ENCODE measurements at places on chromosomes 4 and X. TPM values are rescaled to one million over a fixed set of nuclear protein-coding genes. Genes with fewer than 3 reads are reported as not detected.

The TBC1D9 gene
- 10.9 TPM for total RNA-seq

The HTR2C gene
- total RNA-seq: not detected

GRCh38 chrX:44314259-44314734 is 29.2 kb downstream of the EFHC2 start:
- H3K4me3 ChIP-seq: no peak overlapping the region
- DNase-seq: no peak
- H3K4me1 ChIP-seq: no peaks in the 10 kb centered on the region
- H3K27me3 ChIP-seq: no peaks in the 10 kb centered on the region
- peak overlapping the region; percentile 51 for H3K27ac ChIP-seq

DNA sequence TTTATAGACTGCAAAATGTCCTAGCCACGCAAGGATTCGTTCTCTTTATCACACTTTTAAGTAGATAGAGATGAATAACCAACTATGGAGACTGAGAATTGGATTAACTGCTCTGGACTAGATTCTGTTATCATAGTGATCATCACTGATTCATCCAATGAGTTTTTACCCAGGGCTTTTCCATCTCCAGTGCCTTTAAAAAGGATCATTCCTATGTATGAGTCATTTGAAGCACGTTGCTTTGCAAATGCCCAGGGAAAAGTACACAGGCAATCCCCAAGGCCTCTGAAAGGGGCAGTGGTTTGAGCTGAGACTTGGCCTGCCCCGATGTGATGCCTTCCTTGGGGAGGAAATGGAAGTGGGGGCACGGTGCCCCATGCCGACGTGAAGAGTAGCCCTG is 122.7 kb upstream of the PSAPL1 start:
- no peaks in the 10 kb centered on the region for H3K4me1 ChIP-seq
- DNase-seq: no peak
- no peak overlapping the region for H3K27ac ChIP-seq

- peaks cover 16% of the 10 kb centered on the region for H3K4me1 ChIP-seq
- H3K27ac ChIP-seq: peak overlapping the region; percentile 64
- no peak overlapping the region for H3K4me3 ChIP-seq
- no peaks in the 10 kb centered on the region for H3K27me3 ChIP-seq
- no peak for DNase-seq
Measured at GRCh38 chr4:148044912-148045352, 313.0 kb downstream of the ARHGAP10 start.

DNA sequence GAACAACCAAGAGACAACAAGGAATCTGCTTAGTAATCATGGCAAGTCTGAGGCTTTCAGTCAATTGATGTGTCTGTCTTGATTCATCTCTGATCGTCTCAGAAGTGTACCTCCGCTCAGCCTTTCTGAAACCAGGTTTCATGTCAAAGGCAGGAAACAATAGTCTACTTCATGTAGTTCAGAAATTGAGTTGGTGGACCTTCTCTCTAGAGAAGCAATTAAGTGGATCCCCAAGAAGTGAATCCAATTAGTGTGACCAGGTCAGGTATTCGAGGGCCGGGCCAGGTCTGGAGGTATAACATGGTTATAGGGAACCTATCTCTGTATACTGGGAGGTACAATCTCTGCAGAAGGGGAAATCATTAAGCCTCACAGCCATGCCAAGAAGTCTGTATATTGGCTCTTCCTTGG is 32.0 kb downstream of the DAPP1 start:
- H3K27me3 ChIP-seq: no peaks in the 10 kb centered on the region
- H3K27ac ChIP-seq: no peak overlapping the region
- H3K4me1 ChIP-seq: no peaks in the 10 kb centered on the region
- H3K4me3 ChIP-seq: no peak overlapping the region
- H3K36me3 ChIP-seq: no peaks in the 10 kb centered on the region

- no peaks in the 10 kb centered on the region for H3K27me3 ChIP-seq
- no peak for DNase-seq
- no peaks in the 10 kb centered on the region for H3K4me1 ChIP-seq
- no peak overlapping the region for H3K4me3 ChIP-seq
- no peaks in the 10 kb centered on the region for H3K36me3 ChIP-seq
Measured at GRCh38 chrX:63889001-63889400, 104.0 kb upstream of the ARHGEF9 start.

DNA sequence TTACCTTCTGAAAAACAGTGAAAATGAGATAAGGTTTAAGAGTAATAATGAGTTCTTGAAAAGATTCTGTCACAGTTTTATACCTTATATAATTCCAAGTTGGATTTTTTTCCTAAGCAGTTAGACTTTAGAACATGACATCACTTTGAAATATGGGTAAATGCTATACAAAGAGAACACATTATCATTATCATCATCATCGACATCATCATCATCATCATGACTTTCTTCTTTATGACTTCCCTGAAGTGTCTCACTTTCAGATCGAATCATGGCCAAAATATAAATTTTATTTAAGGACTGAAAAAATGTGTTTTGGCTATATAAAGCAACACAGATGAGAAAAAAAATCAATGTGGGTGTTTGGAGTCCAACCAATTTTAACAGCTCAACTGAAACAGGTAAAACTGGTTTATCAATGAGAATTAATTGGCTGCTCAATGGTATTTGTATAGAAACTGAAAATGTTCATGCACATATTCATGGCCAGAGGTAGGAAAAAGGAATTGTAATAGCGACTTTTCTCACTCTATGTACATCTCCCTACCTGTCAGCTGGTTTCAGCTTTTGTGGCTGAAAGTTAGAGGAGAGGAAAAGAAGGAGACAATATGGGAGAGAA is 243.1 kb upstream of the GPC4 start:
- no peak overlapping the region for H3K27ac ChIP-seq
- H3K36me3 ChIP-seq: no peaks in the 10 kb centered on the region
- no peaks in the 10 kb centered on the region for H3K4me1 ChIP-seq

Data from right atrium auricular region (tissue), 2 donors.